ENCODE measurements at places on chromosomes 12 and 14. TPM values are rescaled to one million over a fixed set of nuclear protein-coding genes. Genes with fewer than 3 reads are reported as not detected.

DNA sequence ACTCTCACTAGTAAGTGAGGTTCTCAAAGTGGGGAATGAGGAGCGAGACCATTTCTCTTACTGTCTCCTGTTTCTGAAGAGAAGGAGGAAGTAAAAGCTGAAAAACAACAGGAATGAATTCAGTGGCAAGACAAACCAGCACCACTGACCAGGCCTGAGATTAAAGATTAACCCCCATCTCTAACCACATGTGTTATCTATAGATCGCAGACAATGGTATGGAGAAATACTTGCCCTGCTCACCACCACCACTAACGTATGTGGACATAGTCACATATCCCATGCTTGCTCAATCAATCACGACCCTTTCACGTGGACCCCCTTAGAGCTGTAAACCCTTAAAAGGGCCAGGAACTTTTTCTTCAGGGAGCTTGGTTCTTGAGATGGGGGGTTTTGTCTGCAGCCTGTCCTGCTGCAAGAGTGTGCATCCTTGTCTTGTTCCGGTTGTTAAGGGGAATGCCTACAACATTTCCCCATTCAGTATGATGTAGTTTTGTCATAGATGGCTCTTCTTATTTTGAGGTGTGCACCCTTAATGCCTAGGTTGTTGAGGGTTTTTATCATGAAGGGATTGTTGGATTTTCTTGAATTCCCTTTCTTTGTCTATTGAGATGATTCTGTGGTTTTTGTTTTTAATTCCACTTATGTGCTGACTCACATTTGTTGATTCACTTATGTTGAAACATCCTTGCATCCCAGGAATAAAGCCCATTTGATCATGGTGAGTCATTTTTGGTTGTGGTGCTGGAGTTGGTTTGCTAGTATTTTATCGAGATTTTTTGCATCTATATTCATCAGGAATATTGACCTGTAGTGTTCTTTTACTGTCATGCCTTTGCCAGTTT is 698.8 kb upstream of the LMO3 start:
- no peak for DNase-seq

DNA sequence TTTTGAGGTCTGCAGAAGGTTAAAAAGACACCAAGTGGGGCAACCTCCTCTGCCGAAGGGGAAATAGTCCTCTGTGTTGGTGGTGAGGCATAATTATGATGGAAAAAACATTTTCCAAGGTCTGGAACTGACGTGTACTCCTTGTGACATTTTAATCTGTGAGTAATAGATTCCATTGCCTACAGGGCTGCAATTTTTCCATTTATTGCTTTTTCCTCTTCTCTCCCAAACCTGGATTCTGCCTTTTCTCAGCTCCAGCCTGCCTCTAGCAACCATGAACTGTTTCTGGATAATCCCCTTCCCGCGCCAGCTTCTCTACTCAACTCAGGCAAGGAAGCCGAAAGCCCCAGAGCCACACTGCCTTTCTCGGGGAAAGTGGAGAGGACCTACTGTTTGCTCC is 230.1 kb upstream of the PLXNC1 start:
- DNase-seq, result no peak

- no peak for DNase-seq
These were observed 156.8 kb downstream of the KCNA5 start for GRCh38 chr12:5200278-5201087.

TAS2R30 gene
- 5.6 TPM for total RNA-seq

GNG2 gene
- total RNA-seq, result 139 TPM

DNA sequence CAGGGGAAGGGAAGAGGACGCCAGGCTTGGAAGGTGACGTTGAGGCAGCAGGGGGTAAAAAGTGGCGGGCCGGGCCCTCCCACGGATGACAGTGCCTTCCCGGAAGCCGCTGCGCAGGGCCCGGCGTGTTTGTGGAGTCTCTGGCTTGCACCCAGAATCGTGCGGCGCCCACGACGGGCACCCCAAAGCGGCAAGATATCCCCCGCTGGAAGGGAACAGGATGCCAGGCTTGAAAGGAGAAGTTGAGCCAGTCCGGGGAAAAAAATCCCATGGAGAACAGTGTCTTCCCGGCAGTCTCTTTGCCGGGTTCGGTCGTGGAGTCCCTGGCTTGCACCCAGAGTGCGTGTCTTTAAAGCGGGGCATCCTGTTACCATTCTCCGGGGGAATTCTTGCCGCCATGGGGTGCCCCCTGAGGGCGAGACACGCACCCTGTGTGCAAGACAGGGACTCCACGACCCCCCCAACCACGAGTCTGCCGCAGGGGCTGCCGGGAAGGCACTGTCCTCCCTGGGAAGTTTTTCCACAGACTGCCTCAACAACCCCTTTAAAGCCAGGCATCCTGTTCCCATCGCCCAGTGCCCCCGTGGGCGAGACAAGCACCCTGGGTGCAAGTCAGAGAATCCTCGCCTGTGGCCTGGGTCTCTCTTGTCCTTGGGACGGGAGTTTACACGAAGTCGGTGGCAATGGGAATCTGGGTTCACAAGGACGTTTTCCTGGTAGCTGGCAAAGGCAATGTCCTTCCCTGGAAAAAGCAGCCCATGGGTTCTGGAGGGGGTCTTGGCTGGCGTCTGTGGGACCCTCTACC is 156.1 kb upstream of the ALG10B start:
- DNase-seq, result no peak

DNA sequence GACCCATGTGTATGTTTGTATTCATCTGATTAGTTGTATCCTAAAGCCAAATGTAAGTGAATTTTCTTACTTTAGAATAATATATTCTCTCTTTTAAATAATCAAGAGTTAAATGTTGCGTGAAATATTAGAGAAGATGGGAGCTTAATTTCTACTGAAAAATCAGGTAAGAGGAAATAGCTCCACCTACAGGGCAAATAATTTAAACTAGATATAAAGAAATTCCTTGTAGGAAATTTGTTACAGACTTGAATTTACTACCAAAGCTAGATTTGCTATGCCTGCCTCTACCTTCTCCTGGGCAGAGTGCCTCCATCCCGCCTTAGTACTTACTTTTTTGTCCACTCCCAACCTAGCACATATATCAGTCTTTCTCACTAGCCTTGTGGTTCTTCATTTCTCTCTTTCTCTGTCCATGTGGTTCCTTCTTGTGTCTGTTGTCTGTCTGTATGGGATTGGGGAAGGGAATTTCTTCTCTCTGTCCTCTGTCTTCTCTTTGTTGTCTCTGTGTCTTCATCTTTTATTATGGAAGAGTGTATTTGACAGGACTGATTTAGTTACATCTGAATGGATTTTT is 44.7 kb downstream of the PALS1 start:
- DNase-seq, result no peak

DNA sequence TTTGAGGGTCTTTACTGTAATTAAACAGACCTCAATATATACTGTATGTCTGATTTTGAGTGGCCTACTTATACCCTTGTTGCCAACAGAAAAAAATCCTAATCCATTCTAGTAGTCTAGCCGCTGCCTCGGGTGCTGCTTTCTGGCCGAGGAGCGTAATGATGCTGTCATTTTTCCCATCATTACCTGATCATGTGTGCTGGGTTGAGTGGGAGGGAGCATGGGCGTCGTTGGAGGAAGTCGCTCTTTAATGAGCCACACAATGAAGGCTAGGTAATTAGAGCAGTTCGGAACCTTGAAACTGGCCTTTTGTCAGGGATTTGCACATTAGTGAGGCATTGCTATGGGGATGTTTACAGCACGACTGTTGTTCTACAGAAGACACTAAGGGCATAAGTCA is 76.1 kb upstream of the RFX4 start:
- no peak for DNase-seq

DNA sequence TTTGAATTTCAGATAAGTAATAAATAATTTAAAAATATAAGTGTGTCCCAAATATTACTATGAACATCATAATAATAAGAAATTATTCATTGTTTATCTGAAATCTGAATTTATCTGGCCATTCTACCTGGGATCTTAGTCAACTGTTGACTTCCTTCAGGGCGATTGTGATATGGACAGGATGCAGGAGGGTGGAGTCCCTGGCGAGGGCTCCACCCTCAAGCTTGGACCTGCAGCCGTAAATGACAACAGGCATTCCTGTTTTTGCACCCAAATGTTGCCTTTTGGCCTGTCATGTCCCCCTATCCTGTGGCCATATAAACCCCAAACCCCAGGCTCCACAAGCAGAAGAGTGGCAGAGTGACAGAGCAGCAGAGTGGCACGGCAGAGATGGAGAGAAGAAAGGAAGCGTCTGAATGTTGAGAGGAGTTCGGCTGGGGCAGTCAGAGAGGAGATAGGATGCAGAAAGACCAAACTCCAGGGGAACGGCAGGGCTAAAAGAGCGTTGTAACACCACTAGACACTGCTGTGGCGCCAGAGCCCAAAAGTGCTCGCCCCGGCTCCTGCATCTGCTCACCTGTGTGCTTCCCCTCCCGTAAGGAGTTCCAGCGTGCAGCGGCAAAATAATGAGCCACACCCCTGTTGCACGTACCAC is 39.4 kb upstream of the FUT8 start:
- no peak for DNase-seq

HSPA2 gene
- total RNA-seq, result 1.9 TPM

ADIPOR2 gene
- total RNA-seq, result 12.6 TPM

DNA sequence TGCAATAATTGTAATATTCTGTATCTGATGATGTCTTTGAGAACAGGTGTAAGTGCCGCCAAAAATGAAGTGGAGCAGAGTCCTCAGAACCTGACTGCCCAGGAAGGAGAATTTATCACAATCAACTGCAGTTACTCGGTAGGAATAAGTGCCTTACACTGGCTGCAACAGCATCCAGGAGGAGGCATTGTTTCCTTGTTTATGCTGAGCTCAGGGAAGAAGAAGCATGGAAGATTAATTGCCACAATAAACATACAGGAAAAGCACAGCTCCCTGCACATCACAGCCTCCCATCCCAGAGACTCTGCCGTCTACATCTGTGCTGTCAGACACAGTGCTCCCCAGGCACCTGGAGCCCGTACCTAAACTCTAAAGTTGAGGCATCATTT is 268.7 kb downstream of the DAD1 start:
- no peak for DNase-seq

RAD51AP1 gene
- 0.93 TPM for total RNA-seq

GRCh38 chr12:31370531-31371255 is 44.7 kb upstream of the SINHCAF start:
- DNase-seq, result peak; percentile 4

- DNase-seq, result peak; percentile 22
These were observed 44.5 kb downstream of the SLC38A6 start for GRCh38 chr14:61025251-61026223.

INHBC gene
- total RNA-seq, result 0.20 TPM

GRCh38 chr12:76108356-76108755 is 23.9 kb upstream of the NAP1L1 start:
- no peak for DNase-seq

INSM2 gene
- not detected for total RNA-seq

GRCh38 chr12:19894803-19895202 is 455.5 kb downstream of the AEBP2 start:
- no peak for DNase-seq

GRCh38 chr14:55417955-55418354 is 6.3 kb upstream of the ATG14 start:
- DNase-seq, result no peak

DAAM1 gene
- total RNA-seq, result 7.4 TPM

DNA sequence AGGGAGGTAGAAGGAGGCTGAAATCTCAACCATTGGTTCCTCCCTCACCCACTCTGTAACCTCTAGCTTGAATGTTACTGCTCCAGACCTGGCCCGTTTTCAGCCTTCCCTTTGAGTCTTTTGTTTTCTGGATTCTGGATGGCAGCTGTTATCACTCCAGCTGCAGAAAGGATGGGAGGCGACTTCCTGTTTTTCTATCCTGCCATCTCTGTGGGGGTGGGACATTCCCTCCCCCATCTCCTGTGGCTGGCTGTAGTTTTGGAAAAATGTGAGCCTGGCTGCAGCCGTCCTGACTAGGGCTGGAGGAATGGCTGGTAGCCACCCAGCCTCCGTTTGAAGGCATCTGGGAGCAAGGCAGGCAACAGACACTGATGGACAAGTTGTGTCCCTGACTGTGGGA is 2.9 kb upstream of the PPFIBP1 start:
- no peak for DNase-seq

SERPINA10 gene
- not detected for total RNA-seq

GRCh38 chr12:64457032-64457431 is 5.1 kb downstream of the TBK1 start:
- DNase-seq, result peak; percentile 8

FOXM1 gene
- 0.59 TPM for total RNA-seq

PROX2 gene
- total RNA-seq, result 0.25 TPM

GRCh38 chr12:40156021-40156764 is 50.3 kb upstream of the SLC2A13 start:
- no peak for DNase-seq

GRCh38 chr12:6966351-6966750 is 4.1 kb downstream of the PHB2 start:
- no peak for DNase-seq

REM2 gene
- 9.4 TPM for total RNA-seq

GPR137C gene
- total RNA-seq, result 0.19 TPM

- DNase-seq, result no peak
These were observed 62.7 kb downstream of the NOS1 start for GRCh38 chr12:117298648-117299225.

DNA sequence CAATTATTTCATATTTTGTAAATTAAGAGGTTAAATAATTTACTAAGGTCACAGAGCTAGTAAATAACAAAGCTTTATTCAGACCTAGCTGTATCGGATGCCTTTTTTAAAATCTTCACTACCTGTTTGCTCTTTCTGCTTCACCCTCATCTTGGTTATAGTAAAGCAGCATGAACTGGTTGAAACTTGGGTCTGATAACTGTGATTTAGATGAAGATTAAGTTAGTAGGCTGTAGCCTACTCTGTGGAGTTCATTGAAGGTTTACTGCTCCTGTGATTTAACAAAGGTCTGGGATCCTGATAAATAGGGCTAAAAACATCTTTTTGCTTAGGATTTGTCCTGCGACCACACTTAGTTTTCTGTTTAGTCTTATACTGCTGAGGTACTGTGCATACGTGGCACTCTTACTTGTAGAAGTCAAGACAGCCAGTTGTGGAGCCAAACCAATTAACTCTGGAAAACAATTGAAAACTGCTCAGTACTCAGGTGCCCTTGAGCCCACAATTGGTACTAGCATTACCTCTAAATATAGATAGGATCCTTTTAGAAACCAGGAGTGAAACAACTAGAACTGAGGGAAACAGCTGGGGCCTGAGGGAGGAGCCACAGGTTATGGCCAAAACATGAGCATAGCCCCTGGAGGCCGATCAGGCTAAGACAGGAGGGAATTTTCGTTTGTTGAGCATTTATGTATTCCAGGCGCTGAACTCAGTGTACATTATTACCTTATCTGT is 2.3 kb downstream of the SPATS2 start:
- no peak for DNase-seq

RNF212B gene
- total RNA-seq, result not detected

DNA sequence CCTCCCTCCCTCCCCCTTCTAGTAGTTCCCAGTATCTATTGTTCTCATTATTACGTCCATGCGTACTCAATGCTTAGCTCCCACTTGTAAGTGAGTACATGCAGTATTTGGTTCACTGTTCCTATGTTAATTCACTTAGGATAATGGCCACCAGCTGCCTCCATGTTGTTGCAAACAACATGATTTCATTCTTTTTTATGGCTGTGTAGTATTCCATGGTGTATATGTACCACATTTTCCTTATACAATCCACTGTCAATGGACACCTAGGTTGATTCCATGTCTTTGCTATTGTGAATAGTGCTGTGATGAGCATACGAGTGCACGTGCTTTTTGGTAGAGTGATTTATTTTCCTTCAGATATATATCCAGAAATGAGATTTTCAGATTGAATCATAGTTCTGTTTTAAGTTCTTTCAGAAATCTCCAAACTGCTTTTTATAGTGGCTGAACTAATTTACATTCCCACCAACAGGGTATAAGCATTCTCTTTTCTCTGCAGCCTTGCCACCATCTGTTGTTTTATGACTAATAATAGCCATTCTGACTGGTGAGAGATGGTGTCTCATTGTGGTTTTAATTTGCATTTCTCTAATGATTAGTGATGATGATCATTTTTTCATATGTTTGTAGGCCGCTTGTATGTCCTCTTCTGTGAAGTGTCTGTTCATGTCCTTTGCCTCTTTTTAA is 17.9 kb upstream of the CLEC7A start:
- DNase-seq, result no peak
